ENCODE measurements at places on chromosomes 5 and 9. TPM values are rescaled to one million over a fixed set of nuclear protein-coding genes. Genes with fewer than 3 reads are reported as not detected.

- DNase-seq: no peak
Observed at GRCh38 chr9:7478646-7479045, 320.9 kb downstream of the DMAC1 start.

- DNase-seq: no peak
Observed at GRCh38 chr9:91809581-91810285, 140.3 kb downstream of the ROR2 start.

The AGXT2 gene
- 6.6 TPM for total RNA-seq

- DNase-seq: no peak
Observed at GRCh38 chr9:133851693-133852092, 113.5 kb upstream of the SARDH start.

- no peak for DNase-seq
Observed at GRCh38 chr9:93225417-93225816, 41.5 kb downstream of the WNK2 start.

GRCh38 chr5:134948911-134949310, 18.8 kb upstream of the CATSPER3 start:
- no peak for DNase-seq

DNA sequence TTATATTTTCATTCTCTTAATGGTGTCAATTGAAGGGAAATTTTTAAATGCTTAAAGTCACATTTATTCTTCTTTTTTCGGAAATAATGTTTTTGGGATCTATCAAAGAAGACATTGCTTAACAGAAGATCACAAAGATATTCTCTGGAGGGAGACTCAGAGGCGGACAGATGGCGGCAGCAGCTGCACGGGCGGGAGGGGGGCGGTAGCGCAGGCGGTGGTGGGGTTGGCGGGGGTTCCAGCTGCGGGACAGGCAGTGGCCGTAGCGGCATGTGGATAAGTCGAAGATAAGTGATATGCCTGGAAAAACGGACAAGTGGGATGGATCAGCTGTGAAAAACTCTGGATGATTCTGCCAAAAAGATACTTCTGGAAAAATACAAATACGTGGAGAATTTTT, 31.6 kb upstream of the ZDHHC11B start:
- no peak for DNase-seq

- DNase-seq: no peak
Observed at GRCh38 chr9:34591917-34592866, 2.7 kb upstream of the CNTFR start.

The CCDC112 gene
- 4.1 TPM for total RNA-seq
